ENCODE measurements at places on chromosomes 12 and 14.

GRCh38 chr12:22230280-22230794 lies 104.2 kb downstream of the ST8SIA1 start:
- no peak for DNase-seq

DNA sequence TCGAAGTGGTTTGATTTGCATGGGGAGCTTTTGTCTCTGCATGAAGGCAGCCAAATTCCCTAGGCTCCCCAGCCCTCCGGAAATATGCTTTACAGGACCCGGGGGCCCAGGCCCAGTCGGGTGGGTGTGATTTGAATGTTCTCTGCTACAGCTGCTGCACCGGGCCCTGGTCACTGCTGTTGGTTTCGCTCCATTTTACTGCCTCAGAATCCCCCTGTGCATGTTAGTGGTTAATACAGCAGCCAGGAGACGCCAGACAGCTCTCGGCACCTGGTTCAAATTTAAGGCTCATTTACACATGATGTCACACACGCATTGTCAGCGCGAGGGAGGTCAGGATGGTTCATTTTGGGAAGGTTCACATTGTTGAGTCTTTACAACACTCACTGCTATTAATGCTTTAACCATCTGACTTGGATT lies 99.6 kb downstream of the SLC38A6 start:
- DNase-seq: no peak

DNA sequence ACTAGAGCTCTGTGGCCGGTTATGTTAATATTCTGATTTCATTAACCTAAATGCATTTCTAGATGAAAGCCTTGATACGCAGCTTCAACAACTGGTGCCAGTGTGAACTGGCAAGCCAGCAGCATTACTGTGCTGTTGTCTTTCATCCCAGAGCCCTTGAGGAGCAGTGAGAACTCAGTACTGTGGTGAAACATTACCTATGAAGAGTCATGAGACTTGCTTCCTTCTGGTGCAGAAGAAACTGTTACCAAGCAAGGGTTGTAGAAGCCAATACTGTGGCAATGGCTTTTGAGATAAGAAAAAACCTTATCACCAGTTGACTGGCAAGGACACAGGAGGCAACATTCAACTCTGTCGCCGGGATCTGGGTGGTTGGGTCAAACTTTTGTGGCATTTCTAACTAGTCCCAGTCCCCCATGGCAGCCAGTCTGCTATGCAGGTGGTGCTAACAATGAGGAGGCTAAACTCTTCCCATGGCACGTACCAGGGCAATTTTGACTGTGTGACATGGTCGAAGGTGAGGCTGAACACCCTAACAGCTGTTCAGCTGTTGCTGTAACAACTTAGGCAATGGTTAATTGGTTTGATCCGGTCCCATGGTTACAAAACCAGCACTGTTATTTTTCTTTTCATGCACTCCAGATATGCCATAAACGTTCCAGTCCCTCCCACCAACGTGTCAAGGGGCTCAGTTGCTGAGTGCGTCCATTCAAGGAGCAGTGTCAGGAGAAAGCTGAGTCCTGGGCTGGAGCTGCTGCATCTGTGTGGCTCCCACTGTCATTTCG lies 12.6 kb upstream of the LGALS3 start:
- no peak for DNase-seq

DNA sequence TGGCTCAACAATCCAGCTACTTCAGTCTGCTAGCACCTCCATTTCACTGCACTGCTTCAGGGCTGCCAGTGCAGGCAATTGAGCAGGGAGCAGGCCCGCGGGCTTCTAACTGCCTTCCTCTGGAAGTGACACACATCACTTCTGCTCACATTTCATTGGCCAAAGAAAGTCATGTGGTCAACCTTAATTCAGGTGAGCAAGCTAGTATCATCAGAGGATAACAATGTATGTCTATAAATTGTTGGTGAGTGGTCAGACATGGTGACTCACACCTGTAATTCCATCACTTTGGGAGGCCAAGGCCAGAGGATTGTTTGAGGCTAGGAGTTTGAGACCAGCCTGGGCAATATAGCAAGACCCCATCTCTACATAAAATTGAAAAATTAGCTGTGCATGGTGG lies 22.3 kb upstream of the CHGA start:
- DNase-seq: no peak

GRCh38 chr12:130990034-130990433 lies 36.3 kb downstream of the ADGRD1 start:
- DNase-seq: no peak

- DNase-seq: no peak
These were observed 17.4 kb upstream of the NXPH4 start for GRCh38 chr12:57199191-57199590.

GRCh38 chr12:13573698-13574321 lies 377.3 kb downstream of the EMP1 start:
- DNase-seq: no peak

- no peak for DNase-seq
These were observed 34.7 kb downstream of the CCDC92 start for GRCh38 chr12:123937707-123938591.

DNA sequence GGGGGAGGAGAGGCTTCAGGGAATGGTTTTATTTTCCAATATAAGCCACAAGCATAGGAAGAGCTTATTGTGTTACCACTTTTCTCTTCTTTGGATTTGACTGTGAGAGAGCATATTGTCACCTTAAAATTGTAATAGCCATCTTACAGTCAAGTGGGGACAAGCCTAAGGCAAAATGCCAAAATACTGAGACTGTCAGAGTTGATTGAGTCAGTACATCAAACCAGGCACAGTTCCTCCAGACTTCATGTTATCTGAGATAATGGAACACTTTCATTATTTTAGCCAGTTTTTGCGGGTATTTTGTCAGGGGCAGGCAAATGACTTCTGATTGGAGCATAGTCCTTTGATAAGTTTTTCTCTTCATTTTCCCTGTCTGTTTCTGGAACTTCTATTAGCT lies 19.5 kb upstream of the NUBPL start:
- DNase-seq: no peak

DNA sequence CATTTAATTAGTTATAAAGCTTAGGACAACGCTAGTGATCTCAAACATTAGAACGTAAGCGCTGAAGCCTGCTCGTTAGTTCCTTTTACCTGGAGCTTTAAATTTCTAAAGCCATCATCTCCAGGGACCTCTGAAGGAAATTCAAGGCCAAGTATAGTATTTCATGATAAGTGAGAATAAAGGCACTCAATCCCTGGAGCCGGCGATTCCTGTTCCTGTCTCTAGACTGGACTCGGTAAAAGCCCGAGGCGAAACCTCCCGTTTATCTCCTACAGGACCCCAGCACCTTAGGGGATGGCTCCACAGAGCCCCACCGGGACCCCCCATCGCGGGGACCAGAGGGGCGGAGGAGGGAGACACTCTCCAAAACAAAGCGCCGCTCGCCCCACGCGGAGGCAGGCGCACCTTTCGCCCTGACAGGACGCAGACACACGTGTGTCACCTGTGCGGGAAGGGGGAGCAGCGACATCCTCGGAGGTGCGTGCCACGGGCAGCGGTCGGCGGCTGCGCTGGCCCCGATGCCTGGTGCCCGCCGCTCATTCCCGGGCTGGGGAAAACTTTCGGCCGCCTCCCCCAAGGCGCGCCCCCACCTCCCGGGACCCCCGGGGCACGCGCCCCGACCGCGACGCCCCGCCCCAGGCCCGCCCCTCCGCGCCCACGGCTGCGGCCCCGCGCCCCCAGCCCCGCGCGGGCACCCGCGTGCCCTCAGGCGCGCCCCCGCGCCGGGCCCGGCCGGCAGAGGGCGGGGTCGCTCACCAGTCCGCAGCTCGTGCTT lies 678 bp downstream of the RPS6KA5 start:
- peak; percentile 14 for DNase-seq

DNA sequence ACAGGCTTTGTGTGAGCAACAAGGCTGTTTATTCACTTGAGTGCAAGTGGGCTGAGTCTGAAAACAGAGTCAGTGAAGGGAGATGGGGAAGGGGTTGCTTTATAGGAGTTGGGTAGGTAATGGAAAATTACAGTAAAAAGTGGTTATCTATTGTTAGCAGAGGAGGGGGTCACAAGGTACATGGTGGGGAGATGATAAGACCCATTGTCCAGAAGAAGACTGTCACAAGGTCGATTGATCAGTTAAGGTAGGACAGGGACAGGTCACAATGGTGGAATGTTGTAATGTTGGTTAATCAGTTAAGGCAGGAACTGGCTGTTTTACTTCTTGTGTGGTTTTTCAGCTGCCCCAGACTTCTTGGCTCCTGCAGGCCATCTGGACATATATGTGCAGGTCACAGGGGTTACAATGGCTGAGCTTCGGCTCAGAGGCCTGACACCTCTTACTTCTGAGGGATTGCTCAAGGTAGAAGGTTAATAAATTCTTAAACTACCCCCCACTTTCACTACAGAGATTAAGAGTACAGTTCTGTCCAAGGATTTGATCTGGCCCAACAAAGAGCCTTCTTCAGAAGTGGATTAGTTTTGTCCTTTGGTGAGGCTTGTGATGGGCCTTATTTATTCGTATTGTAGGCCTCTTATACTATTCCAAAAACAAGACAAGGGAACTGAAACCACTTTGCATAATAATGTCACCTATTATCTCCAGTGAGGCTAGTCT lies 13.8 kb upstream of the DHRS4 start:
- DNase-seq: no peak

GRCh38 chr12:12839003-12839395 lies 25.9 kb downstream of the DDX47 start:
- no peak for DNase-seq

GRCh38 chr14:88866305-88866704 lies 41.9 kb downstream of the TTC8 start:
- DNase-seq: no peak

DNA sequence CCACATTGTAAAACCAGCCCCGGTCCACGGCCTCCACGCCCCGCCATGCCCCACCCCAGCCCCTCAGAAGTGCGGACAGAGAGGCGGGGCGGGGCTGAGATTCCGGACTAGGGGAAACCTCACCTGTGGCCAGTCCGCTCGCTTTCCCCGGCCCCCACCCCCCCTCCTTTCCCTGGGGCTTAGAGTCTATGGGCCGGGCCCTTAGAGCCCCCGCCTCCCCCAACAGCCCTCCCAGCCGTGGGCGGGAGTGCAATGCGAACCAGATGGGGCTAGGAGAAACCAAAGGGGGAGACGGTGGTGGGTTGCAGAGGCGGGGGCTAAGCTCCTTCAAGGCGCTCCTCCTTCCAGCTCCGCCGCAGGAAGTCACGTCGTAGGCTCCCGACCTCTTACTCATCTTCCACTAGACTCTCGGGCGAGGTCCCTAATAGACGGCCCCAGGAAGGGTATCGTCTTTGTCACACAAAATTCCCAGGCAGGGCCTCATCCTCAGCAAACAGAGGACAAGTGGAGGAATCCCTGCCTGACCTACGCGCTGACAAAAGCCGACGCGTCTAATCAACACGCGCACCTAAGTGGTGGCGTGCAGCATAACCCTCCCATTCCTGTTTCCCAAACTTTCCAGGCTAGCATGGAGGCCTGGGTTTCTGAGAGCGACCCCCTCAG lies 1.1 kb upstream of the NAB2 start:
- DNase-seq: peak; percentile 81

DNA sequence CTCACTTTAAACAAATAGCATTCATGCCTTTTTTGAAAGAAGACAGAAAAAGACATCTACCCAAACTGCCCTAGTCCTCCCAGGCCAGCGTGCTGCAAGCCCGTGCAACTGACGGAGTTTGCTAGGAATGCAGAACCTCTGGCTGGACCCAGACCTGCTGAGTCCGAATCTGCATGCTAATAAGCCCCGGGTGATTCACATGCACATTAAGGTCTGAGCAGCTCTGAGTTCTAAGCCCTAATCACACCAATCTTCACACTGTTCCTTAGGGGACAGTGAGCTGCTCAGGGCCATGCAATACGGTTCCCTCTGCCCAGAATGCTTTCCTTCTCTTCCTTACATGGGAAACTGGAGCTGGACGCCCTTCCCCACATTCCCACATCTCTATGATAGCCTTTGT lies 25.2 kb downstream of the HAL start:
- DNase-seq: no peak

DNA sequence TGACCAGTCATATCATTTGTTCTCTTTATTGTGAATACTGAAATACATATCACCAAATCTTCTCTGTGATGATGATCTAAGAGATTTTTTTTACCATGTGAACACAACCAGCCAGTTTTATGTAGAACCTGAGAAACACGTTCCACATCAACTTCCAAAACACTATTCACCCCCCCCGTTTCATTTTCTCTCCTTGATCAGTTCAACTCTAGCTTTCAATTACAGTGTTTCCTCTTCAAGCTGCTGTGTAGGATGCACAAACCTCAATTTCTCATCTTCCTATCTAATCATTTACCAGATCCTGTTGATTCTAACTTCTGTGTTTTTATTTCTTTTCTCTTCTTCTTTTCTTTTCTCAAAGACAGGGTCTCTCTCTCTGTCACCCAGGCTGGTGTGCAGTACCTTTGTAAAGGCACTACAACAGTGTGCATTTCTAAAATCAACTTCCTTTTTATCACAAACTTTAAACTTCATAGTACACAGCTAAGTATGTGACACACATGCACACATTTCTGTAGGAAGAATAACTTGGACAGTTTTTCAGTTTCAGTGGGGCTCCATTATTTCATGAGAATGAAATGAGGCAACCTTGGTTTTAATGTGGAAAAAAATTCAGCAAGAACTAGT lies 149.9 kb upstream of the FBXO33 start:
- DNase-seq: peak; percentile 0

DNA sequence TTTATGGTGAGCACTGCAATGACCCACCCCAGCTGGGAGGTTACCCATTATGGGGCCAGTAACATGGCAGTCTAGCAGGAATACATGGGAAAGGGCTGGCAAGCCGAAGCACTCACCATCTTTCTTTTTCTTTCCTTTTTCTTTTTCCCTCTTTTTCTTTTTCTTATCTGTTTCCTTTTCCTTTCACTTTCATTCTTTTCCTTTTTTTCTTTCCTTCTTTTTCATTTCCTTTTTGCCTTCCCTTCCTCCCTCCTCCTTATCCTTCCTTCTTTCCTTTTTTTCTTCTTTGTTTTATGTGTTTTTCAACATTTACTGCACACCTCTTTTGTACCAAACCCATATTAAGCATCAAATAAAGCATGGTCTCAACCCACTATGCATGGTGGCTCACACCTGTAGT lies 501.1 kb downstream of the MED13L start:
- DNase-seq: no peak

DNA sequence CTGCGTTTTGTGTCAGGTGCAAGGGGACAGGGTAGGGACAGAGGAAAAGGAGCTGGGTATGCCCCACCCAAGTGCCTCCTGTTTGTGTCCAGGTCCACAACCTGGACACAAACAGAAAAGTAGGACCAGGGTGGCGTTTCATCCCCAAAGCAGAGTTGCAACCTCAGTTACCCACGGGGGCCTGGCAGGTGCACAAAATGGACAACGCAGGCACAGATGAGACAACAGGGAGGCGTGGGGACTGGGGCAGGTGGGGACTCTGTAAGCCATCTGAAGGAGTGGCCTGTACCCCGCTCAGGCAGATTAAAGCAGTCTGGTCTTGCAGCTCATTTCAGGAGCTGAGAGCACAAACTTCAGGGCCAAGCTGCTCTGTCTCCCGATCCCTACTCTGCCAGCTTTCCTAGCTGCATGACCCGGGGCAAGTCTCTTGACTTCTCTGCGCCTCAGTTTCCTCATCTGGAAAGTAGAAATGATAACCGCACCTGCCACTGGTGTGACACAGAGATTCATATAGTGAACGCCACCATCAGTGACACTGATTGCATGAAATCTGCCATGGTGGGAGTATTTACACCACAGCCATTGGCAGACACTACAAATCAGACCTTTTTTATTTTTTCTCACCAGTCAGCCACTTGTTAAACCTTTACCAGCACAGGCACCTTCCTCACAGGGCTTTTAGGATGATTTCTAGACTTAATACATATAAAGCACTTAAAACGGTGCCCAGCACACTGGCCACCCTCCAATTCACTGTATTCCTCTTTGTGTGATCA lies 123.0 kb downstream of the PHETA1 start:
- no peak for DNase-seq

GRCh38 chr14:43735932-43736331 lies 771.2 kb downstream of the FSCB start:
- DNase-seq: no peak
